ENCODE measurements at places on chromosomes 7 and 10.

- no peak for DNase-seq
Observed at GRCh38 chr7:74371381-74372341, 82.0 kb upstream of the GTF2IRD1 start.

DNA sequence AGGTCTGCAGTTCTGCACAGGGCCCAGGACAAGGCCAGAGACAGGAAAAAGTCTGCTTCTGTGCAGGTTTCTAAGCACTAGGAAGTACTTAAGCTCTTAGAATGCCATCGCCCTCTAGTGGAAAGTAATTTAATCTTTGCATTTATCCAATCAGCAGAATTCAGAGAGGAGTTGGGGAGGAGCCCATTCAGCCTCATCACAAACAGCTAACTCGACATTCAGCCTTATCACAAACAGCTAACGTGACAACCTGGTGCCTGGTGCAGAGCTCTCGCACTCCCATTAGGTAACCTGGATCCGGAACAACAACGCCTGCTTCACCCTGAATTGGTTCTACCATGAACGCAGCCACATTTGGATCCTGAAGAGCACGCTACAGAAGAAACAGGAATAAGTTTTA, 15.2 kb downstream of the OAT start:
- DNase-seq, result peak; percentile 31

DNA sequence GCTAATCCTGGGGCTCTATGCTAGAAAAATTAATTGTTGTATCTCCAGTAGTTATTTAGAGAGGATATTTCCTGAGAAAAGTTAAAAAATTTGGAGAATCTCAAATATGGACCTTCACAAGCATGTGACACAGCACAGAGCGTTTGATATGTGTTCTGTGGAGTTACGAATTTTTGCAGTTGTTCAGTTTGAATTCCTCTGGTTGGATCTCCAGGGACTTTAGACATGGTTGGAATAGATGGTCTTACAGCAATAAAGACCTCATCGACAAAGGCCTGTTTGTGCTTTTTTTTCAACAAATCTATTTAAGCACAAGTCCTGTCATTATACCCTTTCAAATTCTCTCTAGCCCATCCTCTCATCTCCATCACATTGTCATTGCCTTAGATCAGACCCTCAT, 138.0 kb downstream of the TES start:
- DNase-seq, result no peak

DNA sequence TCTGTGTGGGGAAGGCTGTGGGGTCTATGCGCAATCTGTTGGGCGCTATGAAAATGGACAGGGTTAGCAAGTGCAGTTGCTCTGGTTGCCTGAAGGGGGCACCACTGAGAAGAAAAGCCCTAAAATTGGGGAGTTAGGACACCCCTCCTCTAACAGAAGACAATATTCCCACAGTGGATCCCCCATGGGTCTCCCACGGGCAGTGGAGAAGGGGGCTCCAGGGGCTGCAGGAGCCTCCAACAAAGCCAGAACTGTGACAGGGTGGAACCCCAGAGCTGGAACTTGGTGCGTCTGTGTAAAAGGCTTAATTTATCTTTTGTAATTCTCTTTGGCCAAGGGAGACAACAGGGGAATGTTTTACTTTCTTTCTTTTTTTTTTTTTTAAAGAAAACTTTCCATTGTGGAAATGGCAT, 12.5 kb upstream of the COL13A1 start:
- DNase-seq, result no peak

DNA sequence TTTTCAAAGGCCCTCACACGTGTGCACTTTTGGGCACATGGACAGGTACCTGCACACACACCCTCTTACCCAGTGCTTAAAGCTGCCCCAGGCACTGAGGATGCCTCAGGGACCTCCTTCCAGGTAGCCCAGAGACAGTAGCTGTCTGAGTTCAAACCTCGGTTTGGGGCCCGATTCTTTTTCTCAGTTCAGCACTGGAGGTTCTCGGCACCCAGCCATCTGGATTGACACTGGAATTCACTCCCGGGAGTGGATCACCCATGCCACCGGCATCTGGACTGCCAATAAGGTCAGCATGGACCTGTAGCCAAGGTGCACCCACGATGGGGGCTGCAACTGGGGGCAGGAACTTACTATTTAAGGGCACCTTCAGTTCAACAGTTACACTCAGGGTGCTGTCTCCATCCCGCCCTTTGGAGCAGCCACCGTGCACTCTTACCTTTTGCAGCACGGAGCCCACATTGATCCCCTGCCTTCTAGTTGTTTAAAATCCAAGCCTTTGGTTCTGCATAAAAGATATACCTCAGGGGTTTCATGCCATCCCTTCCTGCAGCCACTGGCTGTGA, 17.7 kb downstream of the CPA5 start:
- DNase-seq, result no peak

GRCh38 chr10:125343118-125343925, 183.0 kb upstream of the CTBP2 start:
- DNase-seq, result no peak
